HT1080 (cell line): ENCODE measurements at places on chromosomes 11 and 22.
A peak's percentile ranks its signal among the peaks of the same experiment; 100 is the strongest.

GRCh38 chr11:90606721-90607120, 383.9 kb upstream of the CHORDC1 start:
- DNase-seq: no peak

- peak; percentile 82 for DNase-seq
These were observed 18.2 kb downstream of the ADM start for GRCh38 chr11:10322830-10323792.

- no peak for DNase-seq
These were observed 11.8 kb downstream of the UPB1 start for GRCh38 chr22:24506802-24507438.

DNA sequence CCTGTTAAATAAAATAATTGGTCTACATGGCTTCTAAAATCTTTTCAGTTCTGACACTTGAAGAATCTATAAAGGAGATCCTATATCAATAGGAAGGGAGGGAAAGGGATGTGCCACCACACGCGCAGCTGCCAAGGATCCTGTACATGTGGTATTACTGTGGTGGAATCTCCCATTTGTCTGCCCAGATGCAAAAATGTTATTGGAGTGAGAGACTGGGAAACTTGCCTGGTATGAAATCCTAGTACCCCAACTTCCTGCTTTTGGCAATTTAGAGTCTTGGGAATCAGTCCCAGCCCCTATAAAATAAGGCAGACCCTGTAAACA, 81.9 kb upstream of the PICALM start:
- peak; percentile 44 for DNase-seq

- peak; percentile 36 for DNase-seq
These were observed 761.9 kb downstream of the DLG2 start for GRCh38 chr11:84865257-84865656.

GRCh38 chr11:2569321-2569721, 124.5 kb downstream of the KCNQ1 start:
- DNase-seq: peak; percentile 10

DNA sequence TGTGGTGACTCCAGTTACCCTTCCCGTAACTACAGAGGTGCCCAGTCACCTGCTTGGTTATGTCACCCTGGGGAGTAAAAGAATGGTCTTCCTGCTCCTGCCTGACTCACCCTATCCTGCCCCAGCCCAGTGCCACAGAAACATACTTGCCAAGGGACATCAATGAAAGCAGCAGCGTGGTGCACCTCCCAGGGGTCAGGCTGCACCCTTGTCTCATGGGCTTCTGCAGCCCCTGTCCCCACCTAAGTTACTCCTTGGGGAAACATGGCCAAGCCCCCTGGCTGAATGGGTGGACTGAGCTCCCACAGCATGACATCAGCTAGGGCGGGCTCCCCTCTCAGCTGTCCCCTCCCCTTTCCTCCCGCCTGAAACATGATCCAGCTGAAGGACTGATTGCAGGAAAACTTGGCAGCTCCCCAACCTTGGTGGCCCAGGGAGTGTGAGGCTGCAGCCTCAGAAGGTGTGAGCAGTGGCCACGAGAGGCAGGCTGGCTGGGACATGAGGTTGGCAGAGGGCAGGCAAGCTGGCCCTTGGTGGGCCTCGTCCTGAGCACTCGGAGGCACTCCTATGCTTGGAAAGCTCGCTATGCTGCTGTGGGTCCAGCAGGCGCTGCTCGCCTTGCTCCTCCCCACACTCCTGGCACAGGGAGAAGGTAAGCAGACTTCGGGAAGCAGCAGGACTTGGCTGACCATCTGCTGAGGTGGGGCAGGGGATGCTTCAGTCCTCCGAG, at the start of gene HTR3A:
Gene HTR3A, plus strand, starts transcription at position 368 of the 730 bp plus-strand sequence. Its CDS starts 218 bp downstream, at position 586.
- peak; percentile 48 for DNase-seq

DNA sequence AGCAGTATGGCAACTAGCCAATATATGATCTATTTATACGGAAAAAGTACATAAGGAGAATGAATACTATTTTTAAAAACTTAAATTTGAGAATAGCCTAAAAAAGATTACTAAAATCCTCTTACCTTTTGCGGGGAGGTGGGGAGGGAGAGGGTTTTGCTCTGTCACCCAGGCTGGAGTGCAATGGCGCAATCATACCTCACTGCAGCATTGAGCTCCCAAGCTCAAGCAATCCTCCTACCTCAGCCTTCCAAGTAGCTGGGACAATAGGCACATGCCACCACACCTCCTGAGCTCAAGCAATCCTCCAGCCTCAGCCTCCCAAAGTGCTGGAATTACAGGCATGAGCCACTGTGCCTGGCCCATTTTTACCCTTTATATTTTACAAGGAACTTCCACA, 82.0 kb downstream of the TTC28 start:
- DNase-seq: no peak

GRCh38 chr11:103940551-103940950, 95.9 kb upstream of the DDI1 start:
- DNase-seq: peak; percentile 15

DNA sequence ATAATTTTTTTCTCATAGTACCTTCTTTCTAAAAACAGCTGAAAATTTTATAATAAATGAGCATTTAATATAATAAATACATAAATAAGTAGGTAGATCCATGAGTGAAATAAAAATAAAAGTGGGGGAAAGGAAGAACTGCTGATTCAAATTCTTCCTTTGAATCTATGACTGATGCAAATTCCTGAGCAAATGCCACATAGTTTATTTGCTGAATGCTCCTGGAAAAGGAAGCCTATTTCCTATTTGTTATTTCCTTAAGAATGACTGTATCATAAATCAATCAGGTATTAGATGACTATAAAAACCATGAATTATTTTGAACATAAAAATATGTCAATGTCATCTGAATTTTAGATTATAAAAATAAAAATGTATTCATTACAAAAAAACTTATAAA, 16.6 kb downstream of the BTBD10 start:
- DNase-seq: peak; percentile 12

DNA sequence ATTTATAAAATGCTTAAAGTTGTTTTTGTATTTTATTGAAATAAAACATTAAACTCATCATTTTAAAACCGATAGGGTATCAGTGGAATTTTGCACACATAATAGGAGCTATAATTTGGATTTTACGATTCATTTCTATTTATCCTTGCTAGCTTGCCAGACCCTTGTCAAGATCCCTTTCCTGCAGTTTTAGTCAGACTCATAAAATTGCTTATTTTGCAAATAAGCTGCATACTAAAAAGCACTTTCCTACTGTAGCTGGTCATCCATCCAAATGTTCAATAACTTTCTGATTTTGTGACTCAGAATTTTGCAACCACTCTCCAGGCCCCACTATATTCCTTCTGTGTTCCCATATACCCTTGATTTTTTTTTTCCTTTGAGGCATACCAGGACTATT, 239.2 kb upstream of the CTSC start:
- DNase-seq: no peak

DNA sequence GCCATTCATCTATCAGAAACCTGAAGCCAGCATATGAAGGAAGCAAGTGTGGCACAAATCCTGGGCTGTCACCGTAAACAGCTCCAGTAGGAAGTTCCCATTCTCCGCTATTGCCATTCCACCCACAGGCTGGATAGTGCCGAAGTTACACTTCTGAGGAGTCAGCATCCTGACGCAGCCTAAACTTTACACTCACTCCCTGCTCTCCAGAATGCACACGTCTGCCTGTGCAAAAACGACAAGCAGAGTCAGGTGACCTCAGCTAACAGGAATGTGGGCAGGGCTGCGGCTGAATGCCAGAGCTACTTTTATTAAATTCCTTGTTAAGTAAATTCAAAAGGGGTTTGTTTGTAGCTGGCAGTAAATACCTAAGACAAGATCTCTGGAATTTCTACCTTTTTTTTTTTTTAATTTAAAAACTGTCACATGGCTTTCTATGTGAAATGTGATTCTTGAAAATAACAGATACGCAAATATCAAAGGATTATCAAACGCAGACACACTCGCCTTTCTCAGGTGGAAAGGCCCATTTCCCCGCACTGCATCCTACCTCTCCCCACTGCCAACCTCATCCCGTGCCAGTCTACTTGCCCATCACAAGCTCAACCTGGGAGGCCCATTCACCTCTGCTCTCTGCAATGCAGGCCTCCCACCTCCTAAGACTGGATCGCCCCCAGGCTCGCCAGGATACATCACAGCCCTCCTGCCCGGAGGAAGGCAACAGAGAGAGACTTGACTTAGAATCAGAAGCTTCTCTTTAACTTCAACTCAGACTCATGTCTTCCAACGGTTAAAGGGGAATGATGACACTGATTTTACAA, 33.5 kb downstream of the NFRKB start:
- DNase-seq: peak; percentile 94

GRCh38 chr11:67310246-67311050, 7.1 kb downstream of the SSH3 start:
- DNase-seq: no peak

- DNase-seq: no peak
These were observed 150.6 kb downstream of the OPCML start for GRCh38 chr11:133381761-133382130.

DNA sequence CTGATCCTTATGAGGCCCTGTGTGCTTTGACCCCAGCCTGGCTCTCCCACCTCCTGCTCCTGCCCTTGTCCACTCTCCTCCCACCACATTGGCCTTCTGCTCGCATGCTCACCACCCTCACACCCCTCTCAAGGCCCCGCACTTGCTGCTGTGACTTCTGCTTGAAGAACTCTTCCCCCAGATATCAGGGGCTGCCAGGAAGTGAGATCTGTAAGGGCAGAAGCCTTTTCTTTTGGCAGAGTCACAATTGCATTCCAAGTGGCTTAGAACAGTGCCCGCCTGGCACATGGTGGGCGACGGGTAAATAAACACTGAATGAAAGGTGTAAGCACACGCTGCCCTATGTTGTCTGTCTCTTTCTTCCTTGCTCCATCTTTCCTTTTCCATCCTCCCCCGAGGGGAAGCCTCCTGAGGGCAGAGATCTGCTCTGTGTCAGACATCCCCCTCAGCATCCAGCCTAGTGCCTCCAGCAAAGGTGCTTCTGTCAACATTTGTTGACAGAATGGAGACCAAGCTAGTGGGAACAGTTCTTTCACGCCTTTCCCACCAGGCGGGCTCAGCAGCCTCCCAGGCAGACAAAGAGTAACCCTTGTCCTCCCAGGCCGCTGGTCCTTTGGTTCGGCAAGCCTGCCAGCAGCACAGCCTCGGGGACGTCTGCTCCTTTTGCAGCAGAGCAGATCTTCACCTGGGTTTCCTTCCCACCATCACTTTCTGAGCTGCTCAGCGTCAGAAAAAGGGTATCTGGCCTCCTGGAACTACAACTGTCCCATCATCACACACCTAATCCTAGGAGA, 10.0 kb upstream of the PEX26 start:
- no peak for DNase-seq

GRCh38 chr11:61888590-61888989, 2.8 kb downstream of the FADS3 start:
- no peak for DNase-seq
